ENCODE measurements at places on chromosomes 12 and 14.
A peak's percentile ranks its signal among the peaks of the same experiment; 100 is the strongest.

DNA sequence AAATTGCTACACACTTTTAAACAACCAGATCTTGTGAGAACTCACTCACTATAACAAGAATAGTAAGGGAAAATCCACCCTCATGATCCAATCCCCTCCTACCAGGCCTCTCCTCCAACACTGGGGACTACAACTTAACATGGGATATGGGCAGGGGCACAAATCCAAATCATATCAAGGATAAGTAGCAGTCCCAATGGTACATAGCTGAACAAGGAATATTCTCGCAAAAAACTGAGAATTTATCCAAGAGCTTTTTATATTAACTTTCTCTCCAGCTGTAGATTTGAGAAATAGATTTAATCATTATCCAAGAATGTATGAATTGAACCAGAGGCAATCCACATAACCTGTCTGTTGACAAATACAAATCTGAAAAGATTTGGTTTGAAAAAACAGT, 185.2 kb downstream of the TMTC3 start:
- DNase-seq = no peak

DNA sequence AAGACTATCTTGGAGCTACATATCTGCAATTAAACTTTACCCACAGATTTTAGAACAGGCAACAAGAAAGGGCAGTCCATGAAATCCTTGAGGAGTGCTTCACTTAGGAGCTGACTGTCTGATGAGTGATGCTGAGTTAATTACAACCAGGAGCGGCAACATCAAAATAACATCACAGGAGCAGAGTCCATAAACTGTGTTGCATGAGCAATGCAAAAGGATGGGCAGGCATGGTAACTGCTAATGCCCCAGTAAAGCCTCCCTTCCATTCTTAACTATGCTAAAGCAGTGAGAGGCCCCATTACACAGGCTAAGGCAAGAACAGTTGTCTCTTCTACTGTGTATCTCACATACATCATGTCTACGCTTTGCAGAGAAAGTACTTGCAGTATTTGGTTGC, 156.6 kb downstream of the PAX9 start:
- no peak for DNase-seq

DNA sequence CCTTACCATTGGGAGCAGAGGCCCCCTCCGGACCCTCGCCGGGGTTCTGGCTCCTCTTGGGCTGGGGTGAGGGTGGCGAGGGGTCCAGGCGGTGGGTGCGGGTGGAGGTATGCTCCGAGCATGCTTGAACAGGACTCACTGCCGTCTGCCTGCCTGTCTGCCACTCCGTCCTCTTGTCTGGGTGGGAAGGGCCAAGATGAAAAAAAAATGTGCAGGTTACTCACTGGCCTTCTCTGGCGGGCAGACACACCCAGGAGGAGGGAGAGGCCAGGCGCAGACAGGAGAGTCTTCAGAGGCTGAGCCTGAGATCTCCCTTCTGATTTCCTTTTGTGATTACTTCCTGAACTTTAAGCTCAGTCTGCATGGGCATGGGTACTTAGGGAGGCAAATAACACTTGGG, 76.1 kb downstream of the STON2 start:
- DNase-seq = no peak

GRCh38 chr12:113996026-113996425, 29.9 kb upstream of the RBM19 start:
- DNase-seq = no peak

DNA sequence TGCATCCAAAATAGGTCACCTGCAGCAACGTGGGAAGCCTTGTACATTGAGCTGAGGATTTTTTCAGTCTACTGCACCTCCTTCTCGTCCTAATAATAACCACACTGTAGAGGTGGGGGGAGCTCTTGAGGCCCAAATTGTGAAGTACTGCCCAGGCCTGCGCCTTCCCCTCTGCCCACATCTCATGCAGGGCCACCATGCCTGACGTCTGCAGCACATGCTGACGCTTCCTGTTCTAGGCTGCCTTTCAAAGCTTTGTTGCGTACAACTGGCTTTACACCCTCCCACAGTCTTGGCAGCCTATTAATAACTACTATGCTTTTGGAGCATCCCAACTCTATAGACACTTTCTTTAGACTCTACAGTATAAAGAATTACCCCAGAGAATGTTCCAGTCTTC, 26.5 kb upstream of the TTC7B start:
- no peak for DNase-seq

DNA sequence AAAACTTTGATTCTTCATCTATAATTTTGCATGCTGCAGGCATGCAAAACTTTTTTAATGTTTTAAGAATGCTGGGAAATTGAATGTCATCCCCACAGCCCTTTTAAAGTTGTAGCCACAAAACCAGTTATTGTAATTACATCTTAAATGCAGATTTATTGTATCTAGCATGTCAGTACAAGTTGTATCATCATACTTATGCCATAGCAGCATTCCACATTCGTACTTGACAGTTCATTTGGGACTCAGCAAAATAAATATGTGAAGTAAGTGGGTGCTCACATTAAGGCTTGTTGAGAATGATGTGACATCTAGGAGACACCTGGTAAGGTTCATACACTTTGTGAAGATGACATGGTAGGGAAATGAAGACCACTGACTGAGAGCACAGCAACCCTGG, 44.0 kb upstream of the GZMB start:
- no peak for DNase-seq

DNA sequence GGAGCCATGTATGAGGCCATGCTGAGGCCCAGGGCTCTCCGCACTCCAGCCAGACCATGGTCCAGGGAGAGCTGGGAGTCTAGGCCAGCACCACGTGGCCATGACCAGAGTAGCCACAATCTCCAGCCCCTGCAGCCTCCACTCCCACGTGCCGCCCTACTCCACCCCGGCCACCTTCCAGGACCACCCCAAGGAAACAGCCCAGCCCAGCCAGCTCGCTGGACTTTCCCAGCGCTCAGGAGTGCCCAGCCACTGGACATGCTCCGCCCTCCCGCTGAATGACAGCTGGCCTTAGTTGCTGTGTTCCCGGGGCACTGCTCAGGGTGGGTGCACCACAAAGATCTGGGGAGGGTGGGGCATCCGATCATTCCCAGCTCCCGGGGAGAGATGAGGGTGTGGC, 2.1 kb upstream of the C14orf180 start:
- DNase-seq = no peak

DNA sequence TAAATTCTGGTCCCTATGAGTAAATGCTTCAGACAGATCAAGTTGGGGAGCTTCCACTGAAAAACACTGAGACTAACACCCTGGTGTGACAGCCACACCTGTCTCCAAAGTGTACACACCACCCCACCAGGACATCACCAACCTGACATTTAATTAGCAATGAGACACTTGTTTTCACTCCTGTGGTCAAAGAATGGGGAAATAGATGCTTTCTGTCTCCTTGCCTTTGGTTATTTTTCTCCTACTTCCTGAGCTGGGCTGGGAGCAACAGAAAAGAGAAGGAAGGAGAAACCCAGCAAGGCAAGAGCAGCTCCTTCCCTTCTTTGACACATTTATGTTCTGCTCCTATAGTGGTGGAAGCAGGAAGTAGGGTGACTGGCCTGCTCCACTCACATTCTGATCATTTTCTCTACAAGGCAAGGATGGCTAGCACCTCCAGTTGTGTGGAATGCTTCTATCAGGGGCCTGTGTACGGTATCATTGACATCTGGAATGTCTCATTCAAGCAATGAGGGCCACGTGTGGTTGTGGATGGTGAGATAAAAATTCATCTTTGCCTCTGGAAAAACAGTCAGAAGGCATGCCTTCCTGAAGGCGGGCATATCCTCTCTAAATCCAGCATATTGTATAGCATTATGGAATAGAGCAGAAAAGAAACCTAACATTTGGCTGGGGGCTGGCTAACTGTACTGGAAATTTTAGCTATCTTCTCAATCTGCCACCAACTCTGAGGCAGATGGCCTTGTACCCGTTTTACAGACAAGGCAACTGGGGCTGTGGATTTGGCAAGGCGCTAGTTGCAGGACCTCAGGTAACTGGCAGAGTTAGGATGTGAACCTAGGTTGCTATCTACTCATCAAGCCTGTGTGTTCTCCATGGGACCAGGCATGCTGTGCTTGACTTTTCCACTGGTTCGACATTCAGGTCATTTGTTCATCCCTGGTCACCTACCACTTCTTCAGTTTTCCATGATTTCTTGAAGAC, 24.8 kb upstream of the LGALS3 start:
- DNase-seq = no peak

GRCh38 chr12:59619461-59620240, 23.8 kb downstream of the SLC16A7 start:
- DNase-seq = no peak

GRCh38 chr12:124319368-124320050, 24.6 kb downstream of the RFLNA start:
- DNase-seq = no peak

- no peak for DNase-seq
Observed at GRCh38 chr14:24283796-24284460, 12.5 kb upstream of the RABGGTA start.

GRCh38 chr14:34018125-34018524, 67.3 kb upstream of the EGLN3 start:
- DNase-seq = peak; percentile 39

DNA sequence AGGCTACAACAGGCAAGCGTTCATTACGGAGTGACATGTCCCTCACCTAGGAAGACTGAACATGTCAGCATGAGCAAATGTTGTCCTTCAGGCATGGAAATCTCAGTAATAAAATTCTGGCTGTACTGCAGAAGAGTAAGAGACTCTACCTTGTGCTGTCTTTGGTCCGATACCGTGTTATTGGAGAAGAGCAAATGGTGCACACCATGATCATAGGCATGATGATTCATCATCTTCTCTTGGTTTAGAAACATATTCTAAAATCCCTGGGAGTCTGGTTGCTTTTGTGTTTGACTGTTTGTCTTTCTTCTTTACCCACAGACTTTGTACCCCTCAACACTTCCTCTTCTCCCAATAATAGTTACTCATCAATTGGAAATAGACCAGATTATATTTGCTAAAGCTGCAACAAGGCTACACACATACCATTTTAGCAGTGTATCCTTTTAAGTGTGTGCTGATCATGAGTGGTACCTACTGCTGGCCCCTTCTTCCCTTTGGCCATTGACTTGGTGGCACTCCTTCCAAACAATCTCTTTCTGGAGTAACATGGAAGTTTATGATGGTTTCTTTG, 93.5 kb downstream of the RTN1 start:
- DNase-seq = no peak

DNA sequence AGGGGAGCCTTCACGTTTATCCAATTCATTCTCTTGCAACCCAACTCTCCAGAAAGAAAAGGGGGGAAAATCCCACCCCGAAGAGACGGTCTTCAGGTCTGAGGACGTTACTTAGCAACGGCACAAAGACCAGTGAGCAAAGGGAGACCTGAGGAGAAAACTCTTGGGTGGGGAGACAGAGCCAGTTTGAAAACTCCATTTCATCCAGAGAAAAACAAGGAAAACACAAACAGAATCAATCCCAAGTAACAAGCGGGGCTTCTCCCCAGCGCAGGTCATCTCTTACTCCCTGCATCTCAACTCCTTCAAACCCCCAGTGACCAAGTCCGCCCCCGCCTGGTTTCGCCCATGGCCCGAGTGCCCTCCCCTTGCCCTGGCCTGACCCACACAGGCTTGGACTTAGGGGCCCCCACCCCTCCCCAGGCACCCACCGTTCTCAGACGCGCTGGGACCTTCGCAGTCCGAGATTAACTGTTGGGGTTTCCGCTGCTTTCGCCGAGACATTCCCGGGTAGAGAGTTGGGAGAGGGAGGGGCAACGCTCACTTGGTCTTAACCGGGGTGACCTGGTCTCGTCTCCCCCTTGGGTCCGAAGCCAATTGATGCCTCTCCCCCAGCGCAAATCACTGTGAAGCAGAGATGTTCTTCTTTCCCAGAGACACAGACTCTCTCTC, 10.4 kb upstream of the SALL2 start:
- no peak for DNase-seq

DNA sequence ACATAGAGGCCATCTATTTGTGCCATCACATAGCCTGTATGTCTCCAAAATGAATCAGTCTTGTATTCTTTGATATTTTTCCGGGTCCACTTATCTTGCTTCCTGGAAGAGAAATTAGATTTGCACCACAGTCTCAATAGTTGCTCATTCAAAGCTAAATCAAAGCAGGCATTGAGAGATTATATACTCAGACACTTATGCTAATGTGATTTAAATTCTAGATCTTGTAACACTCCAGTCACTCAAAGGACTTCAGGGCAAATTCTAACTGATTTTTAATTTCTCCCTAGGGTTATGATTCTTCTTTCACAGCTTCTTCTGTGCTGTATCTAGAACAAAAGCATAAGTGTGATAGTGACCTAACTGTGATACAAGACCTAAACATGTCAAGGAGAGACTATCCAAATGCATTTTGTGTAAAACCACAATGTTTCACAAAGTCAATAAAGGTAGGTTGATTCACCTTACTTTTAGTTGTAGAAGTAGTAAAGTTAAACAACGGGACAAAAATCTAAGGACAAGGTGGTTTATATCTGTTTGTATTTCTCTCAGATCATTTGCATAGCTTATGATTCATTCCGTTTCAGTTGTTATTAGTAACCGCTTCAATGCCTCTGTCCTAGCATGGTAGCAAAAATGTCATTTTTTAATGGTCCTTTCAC, 26.8 kb downstream of the PLBD1 start:
- DNase-seq = no peak

DNA sequence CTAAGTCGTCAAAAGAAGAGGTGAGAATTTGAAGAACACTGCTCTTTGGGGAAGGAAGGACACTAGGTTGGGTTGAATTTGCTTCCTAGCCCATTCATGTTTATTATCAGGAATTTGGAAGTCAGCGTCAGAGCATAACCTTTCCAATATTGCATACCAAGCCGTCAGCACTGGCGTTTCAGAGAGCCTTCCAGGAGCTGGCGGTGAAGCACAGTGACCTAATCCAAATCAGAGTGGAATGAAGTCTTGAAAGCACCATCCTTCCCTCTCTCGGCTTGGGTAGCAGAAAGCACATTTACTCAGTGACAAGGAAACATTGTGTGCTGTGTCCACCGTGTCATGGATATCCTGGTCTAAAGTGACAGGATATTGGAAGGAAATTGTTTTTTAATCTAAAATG, 240.3 kb upstream of the PELI2 start:
- no peak for DNase-seq

DNA sequence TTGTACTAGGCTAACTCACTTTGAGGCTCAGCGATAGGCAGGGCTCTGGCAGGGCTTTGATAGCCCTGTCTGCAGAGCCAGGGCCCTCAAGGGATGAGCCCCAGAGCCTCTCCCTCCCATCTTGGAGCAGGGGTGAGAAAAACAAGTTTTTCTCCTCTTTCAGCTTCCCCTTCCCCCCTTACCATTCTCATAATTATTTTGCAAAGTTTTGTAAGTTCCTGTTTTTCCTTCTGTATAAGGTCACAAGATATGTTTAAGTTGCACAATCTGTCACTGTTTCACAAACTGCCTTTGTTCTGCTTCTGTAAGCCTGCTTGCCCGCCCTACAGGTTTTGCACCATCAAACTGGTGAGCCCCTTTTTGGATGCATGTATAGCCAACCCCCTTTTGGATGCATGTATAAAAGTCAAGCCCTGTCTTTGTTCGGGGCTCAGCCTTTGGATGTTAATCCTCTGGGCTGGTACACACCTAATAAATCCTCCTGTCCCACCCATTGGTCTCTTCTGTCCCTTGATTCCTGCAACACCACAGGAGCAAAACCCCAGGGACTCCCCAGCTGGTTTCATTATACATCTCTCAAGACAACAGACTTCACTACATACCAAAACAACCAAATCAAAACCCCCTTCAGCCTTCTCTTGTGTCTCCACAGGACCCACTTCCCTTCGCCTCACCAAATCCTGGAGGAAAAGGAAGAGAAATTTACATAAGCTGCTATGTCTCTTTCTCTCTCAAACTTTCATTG, 52.5 kb upstream of the RESF1 start:
- DNase-seq = no peak

GRCh38 chr14:23643533-23644194, 7.5 kb downstream of the DHRS2 start:
- no peak for DNase-seq

- DNase-seq = no peak
Observed at GRCh38 chr12:72448089-72448488, 175.9 kb downstream of the TRHDE start.
